ENCODE measurements at places on chromosomes 13 and 19. TPM values are rescaled to one million over a fixed set of nuclear protein-coding genes. Genes with fewer than 3 reads are reported as not detected.

NANOS3 gene
- 4.4 TPM for total RNA-seq

LENG8 gene
- 116 TPM for total RNA-seq

ABHD8 gene
- 5.9 TPM for total RNA-seq

PSG2 gene
- total RNA-seq: not detected

CCDC70 gene
- total RNA-seq: not detected

CACNG6 gene
- total RNA-seq: not detected

AMER2 gene
- total RNA-seq: not detected

DNA sequence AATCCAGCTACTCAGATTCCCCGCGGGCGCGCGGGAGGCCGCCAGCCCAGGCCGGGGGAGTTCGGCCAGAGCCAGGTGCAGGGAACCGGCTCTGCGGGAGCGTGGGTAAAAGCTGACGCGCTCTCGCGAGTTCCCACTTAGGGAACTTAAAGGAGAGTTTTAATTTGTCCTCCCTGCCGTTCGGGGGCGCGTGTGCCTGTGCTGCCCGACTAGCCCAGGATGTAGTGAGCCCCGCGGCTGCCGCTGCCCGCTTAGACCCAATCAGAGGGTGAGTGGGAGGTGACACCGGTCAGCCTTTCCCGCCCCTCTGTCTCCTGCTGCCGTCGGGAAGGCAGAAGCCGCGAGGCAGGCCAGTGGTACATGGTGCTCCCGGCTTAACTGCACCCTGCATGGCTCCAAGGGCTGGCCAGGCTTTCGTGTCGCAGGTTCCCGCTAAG, 36.0 kb upstream of the NEK3 start:
- no peak for DNase-seq

DNA sequence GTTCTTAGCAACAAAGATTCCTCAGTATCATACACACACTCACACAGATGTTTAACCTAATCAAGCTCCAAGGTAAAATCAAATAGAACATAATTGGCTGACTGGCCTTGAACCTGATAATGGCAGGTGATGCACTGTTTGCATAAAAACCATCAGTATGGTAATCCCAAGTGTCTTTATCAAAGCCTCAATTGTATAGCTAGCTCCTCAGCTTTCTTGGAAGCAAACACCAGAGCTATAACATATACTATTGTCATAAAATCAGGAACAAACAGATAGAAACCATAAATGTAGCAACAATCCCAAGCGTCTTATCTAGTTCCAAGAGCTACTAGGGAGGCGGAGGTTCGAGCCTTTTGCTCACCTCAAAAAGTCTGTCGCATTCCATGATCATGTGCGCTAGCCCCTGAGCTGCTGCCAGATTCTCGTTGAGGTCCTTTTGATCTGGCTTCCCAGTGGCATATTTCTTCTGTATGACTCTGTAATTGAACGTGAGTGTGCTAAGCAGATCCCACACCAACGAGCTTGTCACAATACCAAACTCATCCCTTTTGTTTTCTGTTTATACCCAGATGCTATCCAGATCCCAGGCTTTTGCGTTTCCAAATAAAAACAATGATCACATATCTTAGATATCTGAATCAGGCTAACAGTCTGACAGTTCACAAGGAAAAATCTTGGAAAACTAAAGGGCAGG, 95.3 kb downstream of the KL start:
- DNase-seq: no peak

DNA sequence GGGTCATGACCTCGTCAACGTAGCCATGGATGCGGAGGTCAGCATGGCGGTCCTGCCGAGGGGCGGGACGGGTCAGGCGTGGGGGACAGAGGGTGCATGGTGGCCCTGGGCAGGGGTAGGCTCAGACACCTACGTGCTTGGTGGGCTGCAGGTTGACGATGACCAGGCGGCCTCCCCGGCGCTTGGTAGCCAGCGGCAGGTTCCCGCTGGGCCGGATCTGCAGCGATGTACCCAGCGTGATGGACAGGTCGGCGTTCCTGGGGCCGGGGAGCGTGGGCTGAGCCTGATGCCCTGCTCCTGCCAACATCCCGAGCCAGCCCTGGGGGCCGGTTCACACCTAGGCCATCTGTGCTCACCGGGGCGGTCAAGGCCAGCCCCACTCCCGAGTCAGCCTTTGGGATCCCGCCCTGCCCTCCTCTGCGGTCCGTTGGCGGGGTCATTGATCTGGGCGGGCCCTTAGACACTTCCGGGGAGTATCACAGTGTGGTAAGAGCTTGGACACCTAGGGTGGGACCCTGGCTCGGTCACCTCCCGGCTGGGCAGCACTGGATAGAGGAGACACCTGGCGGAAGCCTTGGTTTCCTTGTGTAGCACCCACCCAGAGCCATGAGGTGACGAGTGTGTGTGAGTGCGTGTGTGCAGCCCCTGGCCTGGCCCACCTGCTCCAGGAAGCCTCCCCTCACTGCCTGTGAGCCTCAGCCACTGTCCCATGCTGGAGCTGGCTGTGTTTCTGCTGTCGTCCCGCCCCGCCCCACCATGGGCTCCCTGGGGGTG, 7.3 kb downstream of the SIRT6 start:
- no peak for DNase-seq

DNA sequence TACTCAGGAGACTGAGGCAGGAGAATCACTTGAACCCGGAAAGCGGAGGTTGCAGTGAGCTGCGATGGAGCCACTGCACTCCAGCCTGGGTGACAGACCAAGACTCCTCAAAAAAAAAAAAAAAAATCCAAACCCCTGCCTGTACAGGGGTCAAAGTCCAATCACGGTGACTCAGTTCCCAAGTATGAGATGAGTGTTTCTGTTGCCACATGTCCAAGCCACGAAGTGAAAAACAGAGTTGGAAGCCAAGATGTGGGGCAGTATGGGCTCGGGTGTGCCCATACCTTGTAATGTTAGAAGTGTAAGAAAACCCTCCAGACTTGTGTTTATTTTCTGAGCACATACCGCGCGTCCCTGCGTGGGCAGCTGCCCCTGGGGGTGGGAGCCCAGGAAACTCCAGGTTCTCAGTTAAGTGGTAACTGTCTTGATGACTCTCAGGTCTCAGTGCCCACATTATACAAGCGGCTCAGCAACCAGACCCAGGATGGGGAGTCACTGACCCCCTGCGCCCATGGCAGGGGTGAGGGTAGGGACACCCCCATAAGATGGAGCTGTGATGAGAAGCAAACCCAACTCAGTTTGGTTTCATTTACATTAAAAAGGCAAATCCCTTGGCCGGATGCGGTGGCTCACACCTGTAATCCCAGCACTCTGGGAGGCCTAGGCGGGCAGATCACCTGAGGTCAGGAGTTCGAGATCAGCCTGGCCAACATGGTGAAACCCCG, 1.2 kb upstream of the GPX4 start:
- DNase-seq: no peak

DNA sequence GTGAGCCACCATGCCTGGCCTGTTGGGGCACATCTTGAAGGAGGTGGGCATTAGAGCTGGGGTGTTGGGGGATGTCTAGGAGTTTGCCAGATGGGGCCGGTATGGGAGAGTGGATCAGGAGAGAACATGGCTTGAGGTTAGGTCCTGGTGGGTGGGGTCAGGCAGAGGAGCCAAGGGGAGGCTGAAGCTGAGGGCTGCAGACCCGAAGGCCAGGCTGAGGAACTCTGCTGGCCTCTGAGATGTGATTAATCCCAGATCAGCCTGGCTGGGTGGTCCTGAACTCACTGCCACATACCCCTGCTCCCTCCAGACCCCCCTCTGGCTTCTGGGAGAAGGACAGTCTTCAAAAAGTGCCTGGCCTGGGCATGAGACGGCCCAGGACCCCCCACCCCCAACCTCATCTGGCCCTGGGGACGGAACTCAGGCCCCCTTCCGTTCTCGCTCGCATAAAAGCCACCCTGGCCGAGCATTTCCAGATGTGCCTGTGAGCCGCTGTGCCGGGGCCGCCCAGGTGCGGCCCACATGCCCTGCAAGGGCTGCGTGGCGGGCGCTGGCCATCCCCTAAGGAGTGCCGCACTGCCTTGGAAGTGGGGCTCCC, 2.7 kb downstream of the FSTL3 start:
- DNase-seq: no peak

GRCh38 chr13:52399046-52399445, 6.9 kb downstream of the THSD1 start:
- DNase-seq: no peak

- DNase-seq: peak; percentile 1
Measured at GRCh38 chr19:54477650-54478049, 4.6 kb upstream of the CDC42EP5 start.

- no peak for DNase-seq
Measured at GRCh38 chr19:46116121-46116520, 8.4 kb downstream of the IGFL3 start.

GRCh38 chr19:29323440-29324290, 110.7 kb upstream of the UQCRFS1 start:
- DNase-seq: no peak

- DNase-seq: no peak
Measured at GRCh38 chr19:55247621-55248099, 11.2 kb downstream of the PPP6R1 start.

GRCh38 chr13:66984241-66984640, 245.9 kb downstream of the PCDH9 start:
- DNase-seq: no peak

DNA sequence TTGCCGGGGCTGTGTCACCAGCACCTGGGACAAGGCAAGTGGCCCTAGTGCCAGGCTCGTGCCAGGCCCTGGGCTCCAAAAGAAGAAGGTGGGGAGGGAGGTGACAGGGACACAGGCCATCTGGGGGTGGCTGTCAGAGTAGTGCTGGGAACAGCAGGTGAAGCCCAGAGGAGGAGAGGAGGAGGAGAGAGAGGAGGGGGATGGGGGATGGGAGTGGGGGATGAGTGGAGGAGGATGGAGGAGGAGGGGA, 18.7 kb downstream of the LSM4 start:
- DNase-seq: no peak

DNA sequence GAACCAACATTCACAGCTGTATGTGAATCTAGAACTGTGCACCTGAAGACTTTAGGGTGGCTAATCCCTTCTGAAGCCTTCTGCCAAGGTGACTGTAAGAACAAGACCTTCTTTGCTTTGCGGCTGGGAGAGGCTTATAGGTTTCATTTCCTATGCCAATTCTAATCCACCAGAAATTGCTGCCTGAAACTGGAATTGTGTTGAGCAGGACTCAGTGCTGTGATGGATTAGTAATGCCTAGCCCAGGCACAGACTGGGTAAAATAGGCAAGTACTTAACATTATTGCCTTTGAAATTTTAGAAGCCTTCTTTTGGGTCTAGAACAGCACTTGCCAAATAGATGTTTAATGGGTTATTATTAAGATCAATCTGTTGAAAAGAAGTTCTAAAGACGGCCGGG, 11.5 kb downstream of the SLC25A23 start:
- no peak for DNase-seq

DNA sequence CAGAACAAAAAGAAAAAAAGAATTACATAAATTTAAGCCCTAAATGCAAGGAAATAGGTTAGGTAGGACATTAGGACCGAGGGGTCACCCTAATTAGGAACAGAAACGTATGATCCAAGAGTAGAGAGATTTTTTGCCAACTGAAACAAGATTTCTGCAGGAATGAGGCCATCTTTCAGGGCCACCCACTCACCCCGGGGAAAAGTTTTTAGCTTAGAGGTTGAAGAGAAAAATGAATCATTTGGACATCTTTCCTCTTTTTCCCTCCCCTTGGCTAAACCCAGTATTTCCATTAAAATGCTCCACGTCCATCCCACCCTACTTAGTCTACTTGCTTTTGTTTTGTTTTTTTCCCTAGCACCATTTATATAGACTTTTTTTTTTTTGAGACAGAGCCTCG, 10.6 kb upstream of the PNMA8A start:
- no peak for DNase-seq
